ENCODE measurements at places on chromosomes 3 and 15.

GRCh38 chr15:98583771-98584430 is 64.4 kb upstream of the IGF1R start:
- no peak for DNase-seq

- DNase-seq = no peak
Observed at GRCh38 chr3:37392957-37393356, 218.6 kb upstream of the LRRFIP2 start.

DNA sequence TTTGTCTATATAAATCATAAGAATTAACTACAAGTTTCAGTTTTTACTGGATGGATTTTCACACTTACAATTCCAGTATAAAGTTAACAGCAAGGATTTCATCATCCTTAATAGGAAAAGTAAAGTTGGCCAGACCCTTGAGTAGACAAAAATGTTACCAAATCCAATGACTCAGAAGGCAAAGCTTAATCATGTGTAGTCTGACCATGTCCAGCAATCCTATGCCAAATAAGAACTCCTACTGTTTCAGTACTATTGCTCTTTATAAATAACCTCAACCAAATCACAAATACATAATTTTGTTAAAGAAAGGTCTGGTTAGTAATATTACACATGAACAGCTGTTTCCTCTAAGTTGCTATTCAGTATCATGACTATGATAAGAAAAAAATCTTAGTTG is 35.0 kb downstream of the PLOD2 start:
- no peak for DNase-seq

DNA sequence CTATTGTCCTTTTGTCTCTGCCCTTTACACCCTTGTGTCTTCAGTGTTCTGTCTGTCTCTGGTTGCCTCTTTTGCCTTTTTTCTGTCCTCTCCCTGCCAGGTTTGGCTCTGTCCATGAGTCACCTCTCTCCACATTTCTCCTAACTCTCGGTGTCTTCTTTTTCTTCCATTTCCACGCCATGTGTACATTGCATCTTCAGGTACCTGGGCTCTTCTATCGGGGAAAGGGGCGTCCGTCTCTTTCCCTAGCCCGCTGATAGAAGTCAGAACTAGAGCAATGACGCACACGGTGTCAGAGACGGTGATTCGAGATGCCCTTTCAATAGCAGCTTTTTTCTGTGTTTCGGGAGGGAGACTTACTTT is 641 bp downstream of the OPA1 start:
- no peak for DNase-seq

GRCh38 chr3:166957121-166957520 is 423.0 kb downstream of the ZBBX start:
- no peak for DNase-seq

Data from anterior cingulate cortex (tissue), 58 donors.